ENCODE measurements at places on chromosomes 12 and 14.
A peak's percentile ranks its signal among the peaks of the same experiment; 100 is the strongest.

DNA sequence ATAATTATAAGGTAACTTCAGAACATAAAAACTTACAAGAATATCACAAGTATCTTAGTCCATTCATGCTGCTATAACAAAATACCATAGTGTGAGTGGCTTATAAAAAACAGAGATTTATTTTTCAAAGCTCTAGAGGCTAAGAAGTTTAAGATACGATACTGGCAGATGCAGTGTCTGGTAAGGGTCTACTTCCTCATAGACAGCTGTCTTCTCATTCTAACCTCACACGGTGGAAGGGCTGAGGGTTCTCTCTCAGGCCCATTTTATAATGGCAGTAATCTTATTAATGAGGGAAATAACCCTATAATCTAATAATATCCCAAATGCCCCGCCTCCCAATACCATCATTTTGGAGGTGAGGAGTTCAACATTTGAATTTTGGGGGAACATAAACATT lies 23.7 kb upstream of the OSBPL8 start:
- no peak for DNase-seq

GRCh38 chr12:28378736-28379135 lies 188.5 kb downstream of the CCDC91 start:
- DNase-seq: no peak

- DNase-seq: no peak
These were observed 624.2 kb downstream of the GALC start for GRCh38 chr14:87368751-87369150.

DNA sequence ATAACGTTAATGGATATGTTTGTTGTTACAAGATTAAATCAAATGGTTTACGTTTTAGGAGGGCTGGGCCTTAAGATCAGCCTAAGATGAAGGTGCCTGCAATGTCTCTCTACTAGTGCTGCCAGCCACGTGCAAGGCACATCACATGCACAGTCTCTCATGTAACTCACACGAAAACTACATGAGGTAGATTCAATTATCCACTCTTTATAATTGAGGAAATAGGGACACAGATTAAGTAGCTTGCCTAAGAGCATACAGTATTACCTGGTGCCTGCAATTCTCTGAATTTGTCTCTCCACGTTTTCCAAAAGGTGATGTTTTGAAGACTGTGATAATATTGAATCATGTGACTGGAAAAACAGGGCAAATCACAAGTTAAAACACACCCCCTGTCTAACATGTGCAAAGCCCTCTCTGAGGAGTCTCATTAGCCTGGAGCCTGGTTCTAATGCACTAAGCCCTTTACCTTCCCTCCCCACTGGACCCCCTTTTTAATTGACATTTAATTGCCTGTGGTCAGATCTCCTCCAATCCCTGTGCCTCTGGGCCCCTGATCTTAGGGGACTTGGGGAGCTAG lies 14.6 kb upstream of the ATP2A2 start:
- no peak for DNase-seq

DNA sequence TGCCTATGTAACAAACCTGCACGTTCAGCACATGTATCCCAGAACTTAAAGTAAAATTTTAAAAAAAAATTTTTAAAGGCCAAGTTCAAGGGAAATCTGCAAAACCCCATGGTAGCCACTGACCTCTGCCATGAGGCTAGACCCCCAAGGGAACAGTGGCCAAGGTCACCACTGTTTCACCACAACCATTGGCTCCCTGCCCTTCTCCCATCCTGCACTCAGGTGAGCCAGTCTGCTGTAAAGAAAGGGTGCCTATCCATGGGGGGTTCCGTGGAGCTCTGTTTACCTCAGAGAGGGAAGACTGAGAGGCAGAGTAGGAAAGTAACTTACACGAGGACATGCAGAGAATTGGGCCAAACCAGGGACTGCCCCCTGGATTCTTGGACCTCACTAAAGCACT lies 38.6 kb downstream of the VWF start:
- DNase-seq: no peak

- no peak for DNase-seq
These were observed 45.0 kb upstream of the STRN3 start for GRCh38 chr14:31071151-31071550.

GRCh38 chr14:97411938-97412612 lies 614.9 kb downstream of the VRK1 start:
- no peak for DNase-seq

DNA sequence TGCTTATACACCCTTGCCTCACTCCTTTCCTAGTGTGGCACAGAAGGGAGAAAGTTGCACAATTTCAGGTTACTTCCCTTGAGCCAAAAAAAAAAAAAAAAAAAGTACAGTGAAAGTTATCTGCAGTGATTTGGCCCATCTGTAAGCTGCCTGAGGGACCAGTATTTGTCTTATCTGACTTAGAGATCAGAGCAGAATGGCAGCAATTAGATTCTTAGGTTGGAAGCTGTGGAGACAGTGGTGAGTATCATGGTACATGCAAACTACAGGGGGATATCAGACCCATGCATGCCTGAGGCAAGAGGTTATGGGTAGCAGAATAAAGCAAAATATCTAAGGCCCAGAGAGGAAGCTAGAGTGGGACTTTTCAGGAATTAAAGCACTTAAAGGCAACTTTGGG lies 1070.7 kb upstream of the NOVA1 start:
- no peak for DNase-seq

GRCh38 chr14:73295198-73295796 lies 58.0 kb downstream of the PAPLN start:
- peak; percentile 54 for DNase-seq

- DNase-seq: no peak
These were observed 476.9 kb downstream of the LRIG3 start for GRCh38 chr12:58443273-58443980.

- DNase-seq: no peak
These were observed 35.8 kb downstream of the VEZT start for GRCh38 chr12:95253386-95253785.

DNA sequence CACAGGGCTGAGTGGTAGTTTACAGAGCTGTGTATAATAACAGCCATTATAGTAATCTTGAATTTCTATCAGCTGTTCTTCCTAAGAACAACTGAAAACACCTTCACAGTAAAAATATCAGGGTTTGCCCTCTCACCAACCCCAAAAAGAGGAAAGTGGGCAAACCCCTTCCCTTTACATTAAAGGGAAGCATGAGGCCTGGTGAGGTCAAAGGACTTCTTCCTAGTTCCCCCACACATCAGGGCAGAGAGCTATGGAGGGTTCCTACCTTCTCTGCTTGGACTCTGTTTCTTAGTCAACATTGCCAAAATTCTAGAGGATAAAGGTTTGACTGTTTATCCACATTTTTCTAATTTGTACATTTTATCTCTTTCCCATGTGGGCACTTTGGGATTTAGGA lies 4.4 kb upstream of the RPAP3 start:
- no peak for DNase-seq

- no peak for DNase-seq
These were observed 20.7 kb downstream of the IQSEC3 start for GRCh38 chr12:87315-87714.

DNA sequence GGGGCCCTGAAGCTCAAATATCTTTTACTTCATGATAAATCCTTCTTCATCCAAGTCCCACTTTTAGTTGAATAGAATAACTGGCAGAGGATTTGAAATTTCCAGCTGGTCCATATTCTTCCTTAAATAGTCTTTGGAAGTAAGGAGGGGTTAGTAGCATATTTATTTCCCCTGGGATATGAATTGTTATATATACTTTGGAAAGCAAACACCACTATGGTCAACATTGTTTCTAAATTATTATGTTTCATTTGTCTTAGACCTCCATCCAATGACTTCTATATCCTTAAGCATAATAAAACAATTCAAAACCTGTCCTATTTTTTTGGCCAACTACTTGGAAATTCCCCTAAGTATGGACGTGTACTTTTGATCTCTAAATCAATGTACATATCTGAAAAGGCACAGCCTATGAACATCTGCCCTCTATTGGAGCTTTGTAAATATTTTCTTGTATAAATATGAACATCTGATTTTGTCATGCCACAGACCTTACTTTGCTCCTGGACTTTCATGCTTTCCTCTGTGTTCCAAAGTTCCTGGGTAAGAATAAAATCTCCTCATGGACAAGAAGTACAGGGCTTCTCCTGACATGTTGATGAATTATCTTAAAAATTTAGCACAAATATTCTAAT lies 1212.0 kb downstream of the GALC start:
- DNase-seq: no peak

GRCh38 chr12:122839907-122840554 lies 4.8 kb downstream of the HIP1R start:
- DNase-seq: no peak

DNA sequence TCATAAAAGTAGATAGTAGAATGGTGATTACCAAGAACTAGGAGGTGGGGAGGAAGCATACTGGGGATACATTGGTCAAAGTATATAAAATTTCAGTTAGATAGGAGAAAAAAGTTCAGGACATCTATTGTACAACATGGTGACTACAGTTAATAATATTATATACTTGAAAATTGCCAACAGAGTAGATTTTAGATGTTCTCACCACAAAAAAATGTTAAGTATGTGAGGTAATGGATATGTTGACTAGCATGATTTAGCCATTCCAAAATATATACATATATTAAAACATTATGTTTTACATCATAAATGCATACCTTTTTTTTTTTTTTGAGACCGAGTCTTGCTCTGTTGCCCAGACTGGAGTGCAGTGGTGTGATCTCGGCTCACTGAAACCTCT lies 31.0 kb downstream of the TMEM116 start:
- DNase-seq: no peak

- no peak for DNase-seq
These were observed 19.8 kb downstream of the XRCC3 start for GRCh38 chr14:103695296-103696069.

- no peak for DNase-seq
These were observed 1.9 kb downstream of the TMEM263 start for GRCh38 chr12:106957583-106957982.

- DNase-seq: no peak
These were observed 12.8 kb upstream of the GSG1 start for GRCh38 chr12:13116259-13116658.
